ENCODE measurements at places on chromosomes 11 and 22.
A peak's percentile ranks its signal among the peaks of the same experiment; 100 is the strongest.

- no peak for DNase-seq
Measured at GRCh38 chr11:126548581-126549550, 193.4 kb downstream of the ST3GAL4 start.

GRCh38 chr11:131281316-131281715 lies 89.1 kb upstream of the NTM start:
- DNase-seq: no peak

DNA sequence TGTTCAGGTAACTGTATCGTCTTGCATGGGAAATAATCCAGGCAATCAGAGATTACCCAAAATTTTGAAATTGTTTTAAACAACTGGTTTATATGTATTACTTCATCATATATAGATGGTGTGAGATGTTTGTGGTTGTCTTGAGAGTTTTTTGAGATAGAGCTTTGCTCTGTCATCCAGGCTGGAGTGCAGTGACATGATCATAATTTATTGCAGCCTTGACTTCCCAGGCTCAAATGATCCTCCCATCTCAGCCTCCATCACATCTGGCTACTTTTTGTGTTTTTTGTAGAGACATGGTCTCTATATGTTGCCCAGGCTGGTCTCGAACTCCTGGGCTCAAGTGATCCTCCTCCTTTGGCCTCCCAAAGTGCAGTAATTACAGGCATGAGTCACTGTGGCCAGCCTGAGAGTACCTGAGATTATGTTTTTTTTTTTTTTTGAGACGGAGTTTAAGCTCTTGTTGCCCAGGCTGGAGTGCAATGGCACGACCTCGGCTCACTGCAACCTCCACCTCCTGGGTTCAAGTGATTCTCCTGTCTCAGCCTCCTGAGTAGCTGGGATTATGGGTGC lies 11.5 kb downstream of the CTNND1 start:
- no peak for DNase-seq

DNA sequence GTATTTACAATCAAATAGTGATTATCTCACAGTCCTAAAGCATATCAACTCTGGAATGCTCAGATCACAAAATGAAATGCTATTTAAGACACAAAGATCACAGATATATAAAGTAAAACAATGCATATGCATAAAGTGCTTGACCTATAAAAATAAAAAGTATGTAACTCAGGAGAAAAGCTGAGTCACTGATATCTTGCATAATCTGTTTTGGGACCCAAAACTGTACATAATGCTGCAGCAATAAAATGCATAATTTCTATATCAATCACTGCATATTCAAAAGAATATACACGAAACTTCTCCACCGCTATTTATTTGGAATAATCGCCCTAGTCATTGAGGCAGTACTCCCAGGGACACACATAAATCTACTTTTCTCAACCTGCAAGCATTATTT lies 34.9 kb upstream of the GRIA4 start:
- no peak for DNase-seq

- DNase-seq: no peak
Measured at GRCh38 chr11:6931146-6931713, 5.0 kb downstream of the ZNF215 start.

- DNase-seq: no peak
Measured at GRCh38 chr11:68798221-68798813, 43.4 kb downstream of the CPT1A start.

DNA sequence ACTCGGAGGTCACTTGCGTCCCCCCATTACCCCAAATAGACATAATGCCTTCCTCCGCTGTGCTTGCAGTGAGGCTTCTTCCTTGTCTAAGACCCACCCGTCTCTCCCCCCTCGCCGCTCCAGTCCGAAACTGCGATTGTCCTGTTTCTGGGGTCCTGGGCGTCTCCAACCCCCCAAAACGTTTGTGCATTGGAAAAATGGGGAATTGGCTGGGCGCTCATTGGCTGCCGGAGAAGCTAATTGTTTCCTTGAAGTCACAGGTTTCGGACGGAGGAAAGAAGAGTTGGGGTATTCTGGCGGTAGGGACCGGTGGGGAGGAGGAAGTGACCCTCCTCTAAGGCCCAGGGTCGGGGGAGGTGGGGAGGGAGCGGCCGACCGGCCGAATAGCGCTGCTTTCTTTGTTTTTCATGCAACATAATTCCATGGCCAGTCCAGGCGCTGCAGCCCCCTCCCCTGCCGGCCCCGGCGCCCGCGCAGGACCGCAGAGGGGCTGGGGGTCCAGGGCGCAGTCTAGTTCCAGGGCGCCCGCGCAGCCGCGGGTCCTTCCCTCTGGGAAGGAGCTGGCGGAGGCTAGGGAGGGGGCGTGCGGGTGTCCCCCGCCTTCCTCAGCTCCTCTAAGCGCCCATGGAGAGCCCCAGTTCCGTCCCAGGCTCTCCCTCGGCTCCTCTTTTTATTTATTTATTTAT lies 12.7 kb upstream of the CPT1A start:
- DNase-seq: no peak

DNA sequence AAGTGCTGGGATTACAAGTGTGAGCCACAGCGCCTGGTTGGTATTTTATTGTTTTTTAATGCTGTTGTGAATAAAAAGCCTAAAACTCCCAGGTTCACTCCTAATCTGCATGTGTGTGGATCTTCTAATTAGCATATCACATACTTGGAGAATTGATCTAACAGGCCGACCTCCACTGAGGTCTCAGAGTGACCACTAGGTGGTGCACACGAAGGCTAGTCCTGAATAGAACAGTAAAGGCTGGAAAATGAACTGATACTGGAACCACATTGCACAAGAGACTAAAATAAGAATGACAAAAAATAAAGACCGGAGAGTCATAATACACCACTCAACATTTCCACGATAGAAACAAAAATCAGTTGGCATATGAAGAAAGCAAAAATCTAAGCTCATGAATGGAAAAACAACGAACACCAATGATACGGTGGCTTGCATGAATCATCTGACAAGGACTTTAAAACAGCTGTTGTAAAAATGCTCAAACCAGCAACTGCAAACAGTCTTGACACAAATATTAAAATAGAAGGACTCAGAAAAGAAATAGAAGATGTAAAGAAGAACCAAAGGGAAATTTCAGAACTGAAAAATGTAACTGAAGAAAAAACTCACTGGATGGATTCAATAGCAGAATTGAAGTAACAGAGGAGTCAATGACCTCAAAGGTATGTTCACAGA lies 19.2 kb downstream of the PIM3 start:
- DNase-seq: no peak

- no peak for DNase-seq
Measured at GRCh38 chr11:107078375-107078774, 60.1 kb upstream of the GUCY1A2 start.

DNA sequence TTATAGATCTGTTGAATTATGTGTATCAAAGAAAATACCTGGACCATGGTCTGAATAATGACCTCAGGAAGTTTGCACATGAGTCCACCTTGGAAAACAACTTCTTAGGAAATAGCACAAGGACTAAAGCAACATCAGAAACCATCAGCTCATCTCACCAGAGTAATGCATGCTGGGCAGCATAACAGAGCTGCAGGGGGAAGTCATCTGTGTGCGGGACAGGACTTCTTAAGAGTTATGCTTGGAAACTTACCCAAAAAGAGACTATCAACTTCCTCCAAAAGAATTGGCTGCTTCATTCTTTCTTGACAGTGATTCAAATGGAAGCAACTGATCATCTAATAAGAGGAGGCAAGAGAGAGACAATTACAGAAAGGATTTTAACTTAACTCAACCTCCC lies 2.5 kb downstream of the OR56B4 start:
- no peak for DNase-seq

DNA sequence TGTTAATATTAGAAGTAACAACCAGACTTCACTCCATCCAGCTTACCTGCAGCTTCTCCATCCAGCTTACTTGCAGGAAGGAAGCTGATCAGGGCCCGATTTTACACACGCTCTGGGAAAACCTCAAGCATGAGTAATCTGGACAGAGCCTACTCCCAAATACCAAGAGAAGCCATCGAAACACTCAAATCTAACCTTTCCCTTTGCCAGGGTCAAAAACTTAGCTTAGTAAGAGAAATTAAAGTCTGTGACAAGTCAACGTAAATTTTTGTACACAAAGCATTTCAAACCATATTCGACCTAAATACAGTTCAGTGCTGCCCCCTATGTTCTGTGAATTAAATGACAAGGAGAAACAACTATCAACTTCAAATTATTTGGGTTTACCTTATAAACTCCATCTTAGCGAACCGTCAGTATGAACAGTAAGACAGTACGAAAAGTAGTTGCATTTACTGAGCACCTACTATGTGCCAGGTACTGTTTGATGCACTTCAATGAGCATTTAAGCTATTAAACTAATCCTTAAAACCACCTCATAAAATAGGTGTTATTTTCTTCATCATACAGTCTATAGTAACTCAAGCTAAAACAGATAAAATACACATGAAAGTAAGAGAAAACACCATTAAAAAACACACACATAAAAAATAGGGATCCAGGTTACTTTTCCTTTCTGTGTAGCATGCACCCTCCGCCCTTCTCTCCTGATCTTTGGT lies 36.9 kb downstream of the ARFGAP3 start:
- DNase-seq: no peak

DNA sequence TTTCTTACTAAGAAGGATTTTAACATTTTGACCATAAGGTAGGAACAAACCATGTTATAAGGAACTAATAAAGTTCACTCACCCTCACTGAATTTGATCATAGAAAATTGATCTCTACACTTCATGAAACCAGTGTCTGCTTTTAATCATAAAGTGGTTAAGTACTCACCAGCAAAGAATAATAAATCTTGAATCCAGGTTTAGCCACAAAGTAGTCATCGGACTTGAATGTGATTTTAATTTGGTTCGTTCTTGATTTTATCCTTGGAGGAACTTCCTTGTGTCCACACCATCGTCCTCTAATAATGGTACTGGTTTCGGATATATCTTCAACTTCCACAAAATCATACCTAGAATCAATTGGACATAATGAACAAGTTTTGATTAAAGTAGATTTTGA lies 40.5 kb upstream of the DDI1 start:
- no peak for DNase-seq

GRCh38 chr22:29128891-29129807 lies 56.3 kb downstream of the KREMEN1 start:
- DNase-seq: no peak

GRCh38 chr11:73734993-73735392 lies 25.9 kb downstream of the RAB6A start:
- no peak for DNase-seq

GRCh38 chr11:64317961-64318765 lies at the start of gene PRDX5:
Gene PRDX5 (plus strand): TSS chr11:64318121. CDS start chr11:64318216, 95 bp downstream.
- peak; percentile 95 for DNase-seq

DNA sequence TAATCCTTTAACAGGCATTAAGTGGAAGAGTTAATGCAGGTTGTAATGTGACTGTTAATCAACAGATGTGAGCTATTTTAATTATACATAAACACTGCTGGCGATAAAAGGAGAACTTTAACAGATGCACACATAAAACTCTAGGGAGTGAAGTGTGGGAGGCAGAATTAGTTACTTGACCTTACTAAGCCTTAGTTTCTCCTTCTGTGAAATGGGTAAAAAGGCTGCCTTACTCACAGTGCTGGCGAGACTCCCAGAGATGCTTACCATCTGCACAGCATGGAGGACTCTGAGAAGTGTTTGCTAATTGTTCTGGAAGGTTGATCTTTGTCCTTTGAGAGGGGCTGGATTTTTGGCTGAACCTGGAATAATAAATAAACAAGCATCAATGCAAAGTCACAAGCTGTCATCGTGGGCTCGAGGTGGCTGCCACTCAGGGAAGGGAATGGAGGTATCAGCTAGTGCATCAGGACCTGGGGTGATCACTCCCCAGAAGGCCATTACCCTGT lies 58.6 kb upstream of the MPEG1 start:
- DNase-seq: no peak

- DNase-seq: no peak
Measured at GRCh38 chr11:2824851-2825250, 60.7 kb downstream of the CDKN1C start.

DNA sequence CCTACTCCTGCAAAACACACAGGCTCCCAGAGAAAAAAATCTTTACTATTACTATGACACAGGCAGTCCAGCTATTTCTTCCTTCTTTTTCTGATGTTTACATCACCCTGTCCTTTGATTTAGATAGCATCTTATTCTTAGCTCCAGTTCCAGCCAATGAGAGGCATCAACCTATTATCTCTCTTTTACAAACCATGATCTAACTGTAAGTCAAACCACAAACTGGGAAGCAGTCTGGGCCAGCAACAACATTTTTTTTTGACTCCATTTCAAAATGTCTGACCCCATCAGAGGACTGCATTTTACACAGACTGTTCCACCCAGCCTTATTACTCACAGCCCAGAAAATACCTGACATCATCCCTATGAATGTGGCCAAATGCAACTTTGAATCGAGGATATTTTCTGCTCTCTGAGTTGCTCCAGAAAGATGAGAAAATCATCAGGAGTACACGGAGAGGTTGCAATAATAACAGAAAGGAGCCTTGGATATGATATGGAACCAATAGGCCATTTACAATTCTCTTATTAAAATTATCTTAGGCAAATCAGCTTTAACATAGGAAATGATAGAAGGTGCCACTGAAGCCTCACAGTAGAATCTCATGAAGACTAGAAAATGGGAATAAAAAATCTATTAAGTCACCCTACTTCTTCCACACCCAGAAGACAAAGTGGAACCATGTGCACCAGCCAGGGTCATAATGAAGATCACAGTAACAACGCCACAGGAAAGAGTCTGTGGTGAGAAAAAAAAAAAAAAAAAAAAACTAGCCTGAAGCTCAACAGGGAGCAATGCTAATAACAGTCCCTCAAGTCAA lies 21.2 kb downstream of the TBRG1 start:
- no peak for DNase-seq

DNA sequence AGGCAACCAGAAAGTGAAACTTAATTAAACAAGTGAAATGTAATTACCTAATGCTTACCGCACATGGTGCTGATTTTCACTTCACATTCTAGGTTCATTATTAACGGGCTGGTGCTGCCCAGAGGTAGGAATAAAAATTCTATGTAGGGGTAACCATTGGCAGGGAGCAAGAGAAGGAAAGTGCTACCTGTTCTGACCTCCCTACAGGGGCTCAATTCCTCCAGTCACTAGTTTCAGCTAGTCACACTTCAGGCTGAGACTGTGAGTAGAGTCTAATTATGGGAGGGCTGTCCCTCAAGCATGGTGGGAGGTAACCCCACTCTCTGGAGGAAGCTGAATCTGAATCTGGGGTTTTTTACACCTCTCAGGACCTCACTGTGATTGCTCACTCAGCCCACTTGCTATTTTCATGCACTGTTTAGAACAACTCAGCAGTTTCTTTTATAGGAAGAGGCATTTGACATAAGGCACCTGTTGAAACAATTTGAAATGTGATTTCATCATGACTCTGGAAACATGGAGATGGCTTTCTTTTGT lies 75.4 kb downstream of the MAML2 start:
- no peak for DNase-seq

GRCh38 chr11:66069715-66070603 lies at the start of gene PACS1:
Gene PACS1 (plus strand): TSS chr11:66070272. CDS start chr11:66070487, 215 bp downstream.
- peak; percentile 95 for DNase-seq
